Stimulated activated effector memory CD8-positive, alpha-beta T cell treated with anti-CD3 and anti-CD28 coated beads, Interleukin-12 subunit alpha, Interleukin-12 subunit beta, amount 100 ng/mL, for 72 hours (primary cell): ENCODE measurements at places on chromosomes 6 and 20.
A peak's percentile ranks its signal among the peaks of the same experiment; 100 is the strongest.

- DNase-seq = no peak
Measured at GRCh38 chr6:82781620-82782204, 283.9 kb downstream of the UBE3D start.

GRCh38 chr6:108592371-108593337 is 31.9 kb downstream of the FOXO3 start:
- peak; percentile 32 for DNase-seq

- no peak for DNase-seq
Measured at GRCh38 chr6:3455569-3456394, 1.1 kb downstream of the SLC22A23 start.

DNA sequence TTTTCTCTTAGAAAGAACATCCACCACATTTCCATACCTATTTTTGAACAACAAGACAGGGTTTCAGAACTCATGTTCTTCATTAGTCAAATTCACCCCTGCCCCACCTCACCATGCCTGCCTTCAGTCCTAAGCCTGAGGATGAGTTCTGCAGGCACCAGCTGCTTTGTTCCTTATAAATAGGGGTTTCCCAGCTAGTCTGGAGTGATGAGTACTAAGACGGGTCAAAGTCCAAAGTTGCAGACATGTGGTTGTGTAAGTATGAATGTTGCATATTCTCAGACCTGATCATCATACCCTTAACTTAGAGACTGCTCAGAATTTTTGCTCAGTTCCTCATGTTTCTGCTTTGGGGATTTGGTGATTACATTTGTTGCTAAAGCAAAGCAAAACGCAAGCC is 257.7 kb upstream of the CDYL start:
- DNase-seq = no peak

GRCh38 chr6:135329851-135330803 is 149.0 kb downstream of the MYB start:
- DNase-seq = peak; percentile 62

- no peak for DNase-seq
Measured at GRCh38 chr20:45578231-45578630, 853 bp downstream of the WFDC8 start.
